GM12878 (cell line): ENCODE measurements at places on chromosomes 13 and 19. TPM values are rescaled to one million over a fixed set of nuclear protein-coding genes. Genes with fewer than 3 reads are reported as not detected.

- no peak for DNase-seq
Measured at GRCh38 chr19:35095667-35096368, 19.8 kb upstream of the FXYD3 start.

- DNase-seq: no peak
Measured at GRCh38 chr19:40726279-40726678, 9.4 kb downstream of the ITPKC start.

GRCh38 chr13:41822560-41822959 is 138.3 kb downstream of the VWA8 start:
- no peak for DNase-seq

- no peak for DNase-seq
Measured at GRCh38 chr13:50685491-50685890, 158.0 kb downstream of the DLEU7 start.

DNA sequence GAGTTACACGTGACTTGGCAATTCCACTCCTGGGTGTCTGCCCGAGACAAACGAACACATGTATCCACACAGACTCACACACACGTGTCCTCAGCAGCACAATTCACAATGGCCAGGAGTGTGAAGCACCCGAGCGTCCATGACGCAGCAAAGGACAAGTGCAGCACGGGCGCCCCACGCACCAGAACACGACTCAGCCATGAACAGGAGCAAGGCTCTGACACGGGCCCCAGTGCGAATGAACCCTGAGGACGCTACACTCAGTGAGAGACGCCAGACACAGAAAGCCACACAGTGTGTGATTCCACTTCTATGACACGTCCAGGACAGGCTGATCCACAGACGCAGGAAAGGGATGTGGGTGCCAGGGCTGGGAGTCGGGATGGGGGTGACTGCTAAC is 36.4 kb downstream of the PIP5K1C start:
- no peak for DNase-seq

DNA sequence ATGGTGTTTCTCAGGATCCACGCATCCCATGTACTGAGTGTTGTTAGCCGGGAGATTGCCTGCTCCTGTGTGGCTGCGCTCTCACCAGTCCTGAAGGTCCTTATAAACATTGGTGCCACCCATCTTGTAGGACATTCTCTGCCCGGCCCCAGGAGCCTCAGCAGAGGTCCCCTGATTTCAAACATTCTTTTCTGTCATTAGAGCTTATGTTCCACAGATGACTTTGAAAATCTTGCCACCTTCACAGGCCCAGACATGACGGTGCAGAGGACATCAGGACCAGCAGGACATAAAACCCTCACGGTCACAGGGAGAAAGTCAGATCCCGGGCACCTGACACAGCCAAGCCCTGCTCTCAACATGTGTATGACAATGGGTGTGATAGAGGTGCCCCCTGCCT is 33.2 kb upstream of the PEPD start:
- no peak for DNase-seq

ICAM5 gene
- 3.0 and 4.6 TPM in 2 replicates for total RNA-seq

DNA sequence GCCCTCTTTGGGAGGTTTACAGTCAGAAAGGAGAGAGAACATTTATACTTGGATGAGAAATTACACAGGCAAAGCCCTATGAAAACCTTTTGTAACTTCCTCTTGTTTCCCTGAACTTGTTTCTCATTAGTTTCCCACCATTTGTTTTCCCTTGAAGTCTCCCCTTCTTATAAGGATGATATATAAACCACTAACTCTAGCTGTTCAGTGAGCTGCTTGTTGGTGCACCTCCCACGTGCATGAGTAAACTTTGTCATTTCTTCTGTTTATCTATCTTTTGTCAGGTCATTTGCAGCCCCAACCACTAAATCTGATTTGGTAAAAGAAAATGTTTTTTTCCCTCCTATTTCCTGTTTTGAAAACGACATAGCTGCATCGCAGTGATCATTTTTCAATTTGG is 919.9 kb downstream of the SLITRK1 start:
- no peak for DNase-seq

DNA sequence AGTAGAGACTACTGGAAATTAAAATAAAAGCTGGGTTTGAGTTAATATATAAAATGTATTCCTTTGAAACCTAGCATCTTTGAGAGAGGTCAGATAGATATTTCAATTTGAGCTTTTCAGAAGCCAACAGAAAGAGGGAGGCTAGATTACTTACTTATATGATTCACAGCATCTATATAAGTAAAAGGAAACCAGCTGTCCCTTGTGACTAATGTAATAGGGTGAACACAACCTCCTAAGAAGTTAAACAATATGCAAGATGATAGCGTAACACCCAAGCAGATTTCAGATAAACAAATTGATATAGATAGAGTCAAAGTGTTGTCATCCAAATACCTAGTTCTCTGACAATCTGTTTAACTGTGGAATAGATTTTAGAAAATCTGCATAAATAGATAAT is 393.5 kb upstream of the GPC6 start:
- no peak for DNase-seq

GRCh38 chr19:55460670-55461258 is 678 bp downstream of the ISOC2 start:
- DNase-seq: no peak
